ENCODE measurements at places on chromosomes 16 and 17.

DNA sequence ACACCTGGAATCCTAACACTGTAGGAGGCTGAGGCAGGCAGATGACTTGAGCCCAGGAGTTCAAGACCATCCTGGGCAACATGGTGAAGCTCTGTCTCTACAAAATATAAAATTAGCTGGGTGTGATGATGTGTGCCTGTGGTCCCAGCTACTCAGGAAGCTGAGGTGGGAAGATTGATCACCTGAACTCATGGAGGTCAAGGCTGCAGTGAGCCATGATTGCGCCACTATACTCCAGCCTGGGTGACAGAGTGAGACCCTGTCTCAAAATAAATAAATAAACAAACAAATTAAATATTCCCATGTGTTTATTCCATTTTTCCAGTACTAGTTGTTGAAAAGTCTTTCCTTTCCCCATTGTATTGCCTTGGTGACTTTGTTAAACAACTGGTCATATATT lies 74.8 kb upstream of the DNAH17 start:
- no peak for DNase-seq

GRCh38 chr16:16012144-16012543 lies 62.7 kb downstream of the ABCC1 start:
- DNase-seq, result no peak

DNA sequence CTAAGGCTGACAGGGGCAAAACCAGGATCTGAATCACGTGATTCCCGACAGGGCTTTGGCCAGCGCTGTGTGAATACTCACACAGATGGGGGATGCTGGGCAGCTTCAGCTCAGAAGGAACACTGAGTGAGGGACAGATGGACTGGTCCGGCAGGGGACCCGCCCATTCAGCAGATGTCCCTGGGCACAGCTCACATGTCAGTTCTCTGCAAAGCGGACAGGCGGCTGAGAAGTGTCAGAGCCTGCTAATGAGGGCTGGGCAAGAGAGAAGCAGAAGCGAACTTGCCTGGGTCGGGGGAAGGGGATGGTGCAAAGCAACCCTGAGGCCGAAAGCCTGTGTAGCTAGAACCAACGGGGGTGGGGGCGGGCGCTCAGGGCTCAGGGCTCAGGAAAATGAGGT lies 11.9 kb upstream of the GLIS2 start:
- DNase-seq, result no peak

DNA sequence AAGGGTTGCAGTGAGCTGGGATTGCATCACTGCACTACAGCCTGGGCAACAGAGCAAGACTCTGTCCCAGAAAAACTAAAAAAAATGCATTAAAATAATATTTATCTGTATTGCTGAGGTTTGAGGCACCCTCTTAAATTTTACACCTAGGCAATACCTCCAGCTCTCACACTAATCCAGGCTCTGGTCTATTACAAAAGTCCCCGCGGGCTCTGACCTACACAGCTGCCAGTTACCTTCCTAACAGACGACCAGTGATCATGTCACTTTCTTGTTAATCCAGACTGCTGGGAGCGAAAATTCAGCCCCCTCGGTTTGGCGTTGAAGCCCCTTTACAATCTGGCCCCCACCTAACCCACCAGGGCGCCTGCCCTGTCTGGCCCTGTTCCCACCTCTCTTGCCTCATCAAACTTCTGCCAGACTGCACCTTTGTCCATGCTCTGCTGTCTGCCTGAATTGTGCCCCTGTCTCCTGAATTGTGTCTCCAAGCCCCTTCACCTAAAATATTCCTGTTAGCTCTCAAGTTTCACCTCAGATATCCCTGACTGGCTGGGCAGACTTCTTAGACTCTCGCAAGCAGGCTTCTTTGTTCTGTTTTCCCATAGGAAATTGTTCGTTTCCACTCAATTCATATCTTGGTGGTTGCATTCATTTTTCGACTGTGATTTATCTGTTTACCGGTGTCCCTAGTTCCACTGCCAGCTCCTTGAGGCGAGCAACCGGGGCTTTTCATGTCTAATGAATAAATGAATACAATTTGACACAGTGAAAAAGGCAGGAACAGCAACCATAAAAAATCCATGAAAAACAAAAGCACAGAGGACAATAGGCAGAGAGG lies 65.9 kb downstream of the PITPNC1 start:
- DNase-seq, result no peak

GRCh38 chr17:15264542-15264941 lies 584 bp downstream of the PMP22 start:
- DNase-seq, result no peak

GRCh38 chr17:40611840-40612474 lies 35.7 kb downstream of the SMARCE1 start:
- DNase-seq, result no peak

- no peak for DNase-seq
Measured at GRCh38 chr17:16433514-16433913, 18.1 kb downstream of the TRPV2 start.

- DNase-seq, result no peak
Measured at GRCh38 chr16:528111-529011, 849 bp downstream of the CAPN15 start.

DNA sequence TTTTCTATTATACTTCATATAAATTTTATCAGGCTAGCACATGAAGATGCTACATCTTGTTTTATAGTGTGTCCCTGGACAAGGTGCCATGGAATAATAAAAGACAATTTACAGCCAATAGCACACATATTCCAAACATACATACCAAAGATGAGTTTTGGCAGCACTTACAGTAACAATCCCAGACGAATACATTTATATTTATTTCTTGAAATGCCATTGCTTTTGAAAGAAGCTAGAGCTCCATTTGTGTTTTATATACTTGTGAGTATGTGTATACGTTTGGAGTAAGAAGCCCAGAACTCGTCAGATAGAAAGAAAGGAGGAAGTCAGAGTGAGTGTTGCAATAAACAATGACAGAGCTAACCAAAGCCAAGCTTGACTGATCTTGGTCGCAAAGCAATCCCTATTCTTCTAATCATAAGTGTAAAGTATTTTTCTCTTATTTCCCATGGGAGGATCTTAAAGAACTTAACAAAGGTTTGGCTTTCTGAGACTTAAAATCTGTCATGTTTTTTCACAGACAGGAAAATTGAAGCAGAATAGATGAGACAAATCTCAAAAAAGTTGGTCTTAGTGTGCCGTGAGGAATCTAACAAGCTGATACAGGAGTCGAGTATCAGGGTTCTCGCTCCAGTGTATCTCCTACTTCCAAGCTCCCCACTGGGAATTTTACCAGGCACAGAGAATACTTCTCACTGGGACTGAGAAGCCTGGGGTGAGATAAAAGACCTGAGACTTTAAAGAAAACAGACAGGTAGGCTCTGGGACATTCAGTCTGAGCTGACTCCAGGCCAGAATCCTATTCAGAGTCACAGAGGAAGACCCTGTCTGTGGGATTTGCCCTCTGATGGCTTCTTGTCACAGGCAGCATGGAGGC lies 175.4 kb downstream of the AATF start:
- no peak for DNase-seq

GRCh38 chr17:3647769-3648555 lies 11.4 kb downstream of the CTNS start:
- no peak for DNase-seq

DNA sequence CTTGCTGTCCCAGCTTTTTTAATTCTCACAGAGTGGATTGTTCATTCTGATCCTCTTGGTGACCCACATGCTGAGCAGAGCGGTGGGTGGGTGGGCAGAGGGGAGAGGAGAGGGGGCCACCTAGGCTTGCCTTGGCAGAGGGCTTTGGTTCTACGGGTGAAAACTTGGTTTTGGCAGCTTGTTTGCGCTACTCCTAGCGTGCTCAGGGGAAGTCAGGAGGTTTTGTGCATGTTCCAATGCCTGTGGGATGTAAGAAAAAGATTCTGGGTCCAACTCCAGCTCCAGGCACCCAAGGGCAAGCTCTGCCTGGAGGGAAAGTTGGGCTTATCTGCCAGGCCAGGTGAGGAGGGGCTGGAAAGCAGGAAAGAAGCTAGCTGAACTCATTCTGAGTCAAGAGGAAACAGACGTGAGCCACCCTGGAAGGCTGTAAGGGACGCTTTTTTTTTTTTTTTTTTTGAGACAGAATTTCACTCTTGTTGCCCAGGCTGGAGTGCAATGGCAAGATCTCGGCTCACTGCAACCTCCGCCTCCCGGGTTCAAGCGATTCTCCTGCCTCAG lies 169.1 kb downstream of the WSCD1 start:
- DNase-seq, result no peak
